ENCODE measurements at places on chromosomes 4 and X.

GRCh38 chrX:112834031-112834845, 6.4 kb downstream of the AMOT start:
- no peak for DNase-seq

GRCh38 chr4:179880756-179881155, 2362.4 kb upstream of the TENM3 start:
- no peak for DNase-seq

DNA sequence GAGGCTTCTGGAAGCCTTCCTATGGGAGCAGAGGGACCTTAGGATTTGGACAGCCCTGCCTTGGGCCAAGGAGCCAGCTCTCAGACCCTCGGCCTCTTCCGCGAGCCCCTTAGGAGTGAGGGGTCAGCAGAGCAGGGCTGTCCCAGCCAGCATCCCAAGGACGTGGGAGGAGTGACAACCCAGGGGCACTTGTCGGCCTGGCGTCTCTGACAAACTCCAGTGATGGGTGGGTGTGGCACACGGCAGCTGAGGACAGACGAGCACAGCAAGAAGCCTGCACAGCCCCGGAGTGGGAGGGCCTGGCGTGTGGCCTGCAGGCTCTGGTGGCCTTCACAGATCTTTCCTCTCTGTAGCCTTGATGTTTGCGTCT, 11.6 kb upstream of the TNIP2 start:
- DNase-seq = peak; percentile 54

DNA sequence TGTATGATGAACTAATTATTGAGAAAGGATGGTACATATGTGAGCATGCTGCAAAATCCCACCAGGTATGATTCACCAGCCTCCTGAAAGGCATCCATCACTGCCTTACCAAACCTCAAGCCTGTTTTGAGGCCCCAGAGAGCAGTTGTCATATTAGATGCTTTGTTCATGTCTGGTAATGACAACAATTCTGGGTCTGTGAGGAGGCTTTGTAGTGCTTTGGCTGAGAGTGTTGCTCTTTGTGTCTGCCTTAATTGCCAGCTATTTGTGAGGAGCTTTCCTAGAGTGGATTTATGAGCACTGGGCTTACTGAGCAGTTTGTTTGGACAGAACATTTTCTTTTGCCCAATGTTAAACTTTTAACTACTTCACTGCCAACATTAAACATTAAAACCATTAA, 69.2 kb downstream of the HEPH start:
- DNase-seq = no peak

DNA sequence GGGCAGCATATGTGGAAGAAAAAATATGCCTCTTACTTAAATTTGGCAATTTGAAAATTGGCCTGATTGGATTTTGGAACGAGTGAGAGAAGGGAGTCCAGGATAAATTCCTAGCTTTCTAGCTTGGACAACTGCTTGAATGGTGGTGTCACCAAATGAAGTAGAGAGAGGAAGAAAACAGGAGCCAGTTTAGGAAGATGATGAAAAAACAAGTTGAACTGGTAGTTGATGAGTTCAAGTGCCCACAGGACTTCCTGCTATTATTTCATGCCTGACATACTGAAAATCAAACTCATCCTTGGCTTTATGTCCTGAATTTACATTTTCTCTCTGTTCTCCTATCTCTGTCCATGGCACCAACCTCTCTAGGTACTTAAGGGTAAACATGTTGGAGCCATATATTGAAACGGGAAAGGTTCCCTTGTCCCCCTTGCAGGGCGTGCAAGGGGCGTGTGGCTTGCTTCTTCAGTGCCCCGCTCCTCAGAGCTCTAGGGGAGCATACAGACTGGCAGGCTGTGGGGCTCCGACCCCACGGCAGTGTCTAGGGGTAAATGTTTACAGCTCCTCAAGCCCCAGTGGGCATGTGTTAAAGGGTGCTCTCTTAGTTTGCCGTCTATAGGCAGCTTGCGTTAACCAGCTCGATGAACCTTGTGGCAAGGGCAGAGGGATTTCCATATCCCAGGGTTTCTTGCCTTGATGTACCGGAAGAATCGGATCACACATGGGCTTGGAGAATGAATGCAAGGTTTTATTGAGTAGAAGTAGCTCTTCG, 250.7 kb upstream of the PGRMC2 start:
- DNase-seq = no peak

- no peak for DNase-seq
Observed at GRCh38 chrX:87924619-87925018, 407.0 kb downstream of the KLHL4 start.

DNA sequence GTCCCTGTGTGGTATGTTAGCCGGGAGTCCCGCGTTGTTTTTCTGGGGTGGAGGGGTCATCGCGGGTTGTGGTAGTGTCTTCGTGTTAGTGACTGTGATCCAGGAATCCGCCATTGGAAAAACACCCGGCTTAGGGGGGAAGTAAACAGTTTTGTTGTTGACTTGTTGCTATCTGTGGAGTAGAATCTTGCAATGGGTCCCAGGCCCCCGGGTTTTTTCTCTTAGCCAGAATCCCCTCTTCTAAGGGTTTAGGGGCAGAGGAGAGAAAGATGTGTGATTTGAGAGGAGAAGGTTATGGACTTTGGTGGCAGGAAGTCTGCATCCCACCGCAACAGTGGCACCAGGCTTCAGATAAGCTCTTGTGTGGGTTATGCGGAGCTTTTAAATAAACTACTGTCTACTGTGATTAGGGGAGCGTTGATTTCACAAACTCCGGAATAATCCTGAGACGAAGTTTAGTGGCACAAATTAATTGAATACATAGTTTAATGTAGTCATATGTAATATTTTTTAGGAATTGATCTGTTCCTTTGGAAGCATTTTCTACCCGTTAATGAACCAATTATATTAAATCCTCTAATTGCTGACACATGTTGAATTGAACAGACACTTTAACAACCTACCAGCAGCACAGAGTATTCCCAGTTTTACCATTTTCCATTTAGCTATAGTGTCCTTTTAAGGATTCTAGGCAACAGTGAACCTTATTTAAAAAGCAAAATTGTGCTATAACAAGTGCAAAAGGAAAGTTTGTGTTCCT, 1.4 kb downstream of the DDX3X start:
- no peak for DNase-seq

All from sigmoid colon (tissue), 7 donors.